ENCODE measurements at places on chromosomes 11 and 22.

- peak overlapping the region; percentile 92 for H3K4me3 ChIP-seq
- no peaks in the 10 kb centered on the region for H3K27me3 ChIP-seq
- DNase-seq: no peak
- no peaks in the 10 kb centered on the region for H3K36me3 ChIP-seq
- H3K4me1 ChIP-seq: no peaks in the 10 kb centered on the region
- H3K27ac ChIP-seq: no peak overlapping the region
These were observed 812 bp downstream of the JAM3 start for GRCh38 chr11:134069426-134070341.

DNA sequence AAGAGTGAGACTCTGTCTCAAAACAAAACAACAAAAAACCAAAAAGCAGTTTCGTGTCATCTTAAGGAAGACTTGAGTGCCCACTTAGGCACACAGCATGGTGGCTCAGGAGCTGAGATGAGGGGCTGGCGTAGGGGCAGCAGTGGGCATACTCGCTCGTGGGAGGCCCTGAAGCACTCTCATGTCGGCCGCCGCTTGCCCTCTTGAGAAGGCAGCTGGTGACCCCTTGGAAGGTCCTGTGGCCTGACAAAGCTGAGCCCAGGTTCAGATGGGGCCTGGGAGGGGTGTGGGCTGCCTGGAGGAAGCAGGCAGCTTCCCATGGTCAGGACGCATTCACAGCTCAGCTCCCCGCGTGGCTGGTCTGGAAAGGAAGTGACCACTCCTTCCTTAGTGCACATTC, 15.0 kb downstream of the MUC5B start:
- H3K4me3 ChIP-seq: no peak overlapping the region
- H3K27me3 ChIP-seq: no peaks in the 10 kb centered on the region
- no peak for DNase-seq
- no peaks in the 10 kb centered on the region for H3K36me3 ChIP-seq
- no peak overlapping the region for H3K27ac ChIP-seq

DNA sequence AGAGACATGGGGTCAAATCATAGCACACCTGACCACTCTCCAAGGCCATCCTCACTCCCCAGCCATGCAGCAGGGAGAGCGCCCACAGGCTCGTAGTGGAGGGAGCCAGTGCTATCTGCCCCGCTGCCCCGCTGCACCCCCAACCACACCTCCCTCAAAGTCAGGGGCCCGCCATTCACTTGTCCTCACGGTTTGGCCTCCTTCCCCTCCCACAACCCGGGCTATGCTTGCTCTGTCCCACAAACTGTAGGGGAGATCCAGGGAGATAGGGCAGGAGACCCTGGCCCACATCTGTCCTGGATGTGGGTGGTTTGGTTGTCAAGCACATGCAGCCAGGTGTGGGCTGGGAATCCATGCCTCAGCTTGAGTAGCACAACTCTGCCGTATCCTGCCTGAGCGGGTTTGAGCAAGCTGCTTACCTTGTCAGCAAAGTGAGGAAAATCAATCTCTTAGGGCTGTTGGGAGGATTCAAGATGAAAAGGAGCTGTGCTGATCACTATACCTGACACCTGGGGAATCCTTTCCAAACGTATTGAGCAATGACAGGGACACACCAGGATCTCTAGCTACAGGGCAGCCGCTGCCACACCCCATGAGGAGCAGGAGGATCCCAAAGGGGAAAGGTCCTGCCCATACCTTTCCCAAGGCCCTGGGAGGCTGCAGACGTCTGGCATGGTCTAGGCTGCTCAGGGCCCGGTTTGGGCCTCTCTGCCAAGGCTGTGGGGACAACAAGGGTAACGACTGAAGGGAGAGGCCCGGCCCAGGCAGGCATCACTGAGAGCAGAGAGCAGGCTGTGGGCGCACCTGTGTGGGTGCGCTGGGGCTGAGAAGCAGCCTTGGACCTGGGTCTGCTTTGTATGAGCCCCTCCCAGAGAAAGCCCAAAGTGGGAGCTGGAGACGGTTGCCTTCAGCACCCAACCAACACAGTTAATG, 23.3 kb downstream of the KCNJ5 start:
- no peaks in the 10 kb centered on the region for H3K27me3 ChIP-seq
- no peak for DNase-seq
- H3K27ac ChIP-seq: no peak overlapping the region
- peaks cover 34% of the 10 kb centered on the region for H3K4me1 ChIP-seq
- no peaks in the 10 kb centered on the region for H3K36me3 ChIP-seq
- H3K4me3 ChIP-seq: no peak overlapping the region

DNA sequence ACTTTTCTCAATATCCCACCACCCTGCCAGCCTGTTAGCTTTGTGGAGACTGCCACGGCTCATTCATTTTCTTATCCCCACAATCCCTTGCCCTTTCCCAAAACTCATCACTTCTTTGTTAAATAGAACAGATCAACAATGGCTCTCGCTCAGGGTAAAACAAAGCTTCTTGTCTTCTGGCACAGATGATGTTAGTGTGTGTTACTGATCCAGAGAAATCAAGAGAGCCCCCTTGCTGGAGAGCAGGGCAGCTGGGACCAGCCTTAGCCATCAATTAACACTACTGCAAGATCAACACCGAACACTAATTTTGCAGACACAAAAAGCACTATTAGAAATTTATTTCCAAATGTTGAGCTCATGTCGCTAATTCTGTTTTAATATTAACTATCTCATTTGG, 420.9 kb downstream of the TENM4 start:
- H3K4me3 ChIP-seq: no peak overlapping the region
- DNase-seq: no peak
- H3K4me1 ChIP-seq: no peaks in the 10 kb centered on the region
- no peaks in the 10 kb centered on the region for H3K36me3 ChIP-seq

GRCh38 chr11:7869467-7869866, 61.6 kb downstream of the OR10A6 start:
- no peaks in the 10 kb centered on the region for H3K27me3 ChIP-seq
- no peak for DNase-seq
- no peaks in the 10 kb centered on the region for H3K36me3 ChIP-seq
- H3K4me1 ChIP-seq: no peaks in the 10 kb centered on the region
- H3K4me3 ChIP-seq: no peak overlapping the region
- no peak overlapping the region for H3K27ac ChIP-seq

GRCh38 chr11:111459506-111460270, 52.5 kb downstream of the BTG4 start:
- no peak for DNase-seq
- no peaks in the 10 kb centered on the region for H3K4me1 ChIP-seq
- H3K27ac ChIP-seq: no peak overlapping the region
- peaks cover 5% of the 10 kb centered on the region for H3K27me3 ChIP-seq
- no peak overlapping the region for H3K4me3 ChIP-seq

DNA sequence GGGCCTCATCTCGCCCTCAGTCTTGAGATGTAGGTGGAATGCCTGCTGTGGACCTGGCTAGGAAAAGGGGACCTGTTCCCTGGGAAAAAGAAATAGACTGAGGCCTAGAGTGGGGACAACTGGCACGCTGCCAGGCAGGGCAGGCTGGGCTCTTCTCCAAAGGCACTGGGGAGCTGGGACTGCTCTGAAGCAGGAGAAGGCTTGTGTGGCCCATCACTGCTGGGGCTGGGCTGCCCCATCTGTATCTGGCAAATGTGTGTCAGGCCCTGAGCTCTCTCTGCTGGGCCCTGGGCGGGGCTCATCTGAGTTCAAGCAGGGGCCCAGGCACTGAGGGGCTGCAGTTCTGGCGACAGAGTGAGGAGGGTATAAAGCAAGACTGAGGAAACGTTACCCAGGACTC, 32.9 kb downstream of the ARVCF start:
- H3K36me3 ChIP-seq: peaks cover 34% of the 10 kb centered on the region
- H3K4me1 ChIP-seq: peaks cover 17% of the 10 kb centered on the region
- no peak overlapping the region for H3K27ac ChIP-seq
- H3K27me3 ChIP-seq: no peaks in the 10 kb centered on the region
- no peak for DNase-seq

- H3K4me3 ChIP-seq: no peak overlapping the region
- H3K4me1 ChIP-seq: no peaks in the 10 kb centered on the region
- no peaks in the 10 kb centered on the region for H3K27me3 ChIP-seq
These were observed 494.8 kb downstream of the MN1 start for GRCh38 chr22:27306771-27307170.

- no peak overlapping the region for H3K27ac ChIP-seq
These were observed 55.8 kb upstream of the RRAS2 start for GRCh38 chr11:14414470-14415461.

- H3K27ac ChIP-seq: no peak overlapping the region
- H3K36me3 ChIP-seq: no peaks in the 10 kb centered on the region
- H3K4me3 ChIP-seq: no peak overlapping the region
- peaks cover 16% of the 10 kb centered on the region for H3K27me3 ChIP-seq
- no peak for DNase-seq
These were observed 10.7 kb downstream of the DAGLA start for GRCh38 chr11:61690706-61691379.

DNA sequence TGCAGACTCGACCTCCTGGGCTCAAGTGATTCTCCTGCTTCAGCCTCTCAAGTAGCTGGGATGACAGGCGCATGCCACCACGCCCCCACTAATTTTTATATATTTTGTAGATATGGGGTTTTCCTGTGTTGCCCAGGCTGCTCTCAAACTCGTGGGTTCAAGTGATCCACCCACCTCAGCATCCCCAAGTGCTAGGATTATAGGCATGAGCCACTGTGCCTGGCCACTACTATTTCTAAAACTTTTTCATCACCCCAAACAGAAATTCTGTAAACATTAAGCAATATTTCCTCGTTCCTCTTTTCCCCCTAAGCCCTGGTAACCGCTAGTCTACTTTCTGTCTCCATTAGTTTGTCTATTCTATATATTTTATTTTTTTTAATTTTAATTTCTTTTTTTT, 9.0 kb upstream of the ATG16L2 start:
- no peaks in the 10 kb centered on the region for H3K27me3 ChIP-seq
- no peak for DNase-seq
- H3K36me3 ChIP-seq: peaks cover 3% of the 10 kb centered on the region

GRCh38 chr22:38271927-38272372, 860 bp downstream of the TMEM184B start:
- H3K36me3 ChIP-seq: no peaks in the 10 kb centered on the region
- H3K27me3 ChIP-seq: no peaks in the 10 kb centered on the region
- DNase-seq: peak; percentile 13
- H3K27ac ChIP-seq: peak overlapping the region; percentile 61

GRCh38 chr11:105162506-105162905, 22.9 kb upstream of the CARD18 start:
- no peak overlapping the region for H3K27ac ChIP-seq
- no peaks in the 10 kb centered on the region for H3K27me3 ChIP-seq
- no peaks in the 10 kb centered on the region for H3K36me3 ChIP-seq
- H3K4me3 ChIP-seq: no peak overlapping the region
- H3K4me1 ChIP-seq: no peaks in the 10 kb centered on the region

GRCh38 chr11:100472727-100473389, 214.2 kb upstream of the ARHGAP42 start:
- H3K27ac ChIP-seq: no peak overlapping the region
- H3K4me3 ChIP-seq: no peak overlapping the region
- no peaks in the 10 kb centered on the region for H3K4me1 ChIP-seq
- no peaks in the 10 kb centered on the region for H3K36me3 ChIP-seq

DNA sequence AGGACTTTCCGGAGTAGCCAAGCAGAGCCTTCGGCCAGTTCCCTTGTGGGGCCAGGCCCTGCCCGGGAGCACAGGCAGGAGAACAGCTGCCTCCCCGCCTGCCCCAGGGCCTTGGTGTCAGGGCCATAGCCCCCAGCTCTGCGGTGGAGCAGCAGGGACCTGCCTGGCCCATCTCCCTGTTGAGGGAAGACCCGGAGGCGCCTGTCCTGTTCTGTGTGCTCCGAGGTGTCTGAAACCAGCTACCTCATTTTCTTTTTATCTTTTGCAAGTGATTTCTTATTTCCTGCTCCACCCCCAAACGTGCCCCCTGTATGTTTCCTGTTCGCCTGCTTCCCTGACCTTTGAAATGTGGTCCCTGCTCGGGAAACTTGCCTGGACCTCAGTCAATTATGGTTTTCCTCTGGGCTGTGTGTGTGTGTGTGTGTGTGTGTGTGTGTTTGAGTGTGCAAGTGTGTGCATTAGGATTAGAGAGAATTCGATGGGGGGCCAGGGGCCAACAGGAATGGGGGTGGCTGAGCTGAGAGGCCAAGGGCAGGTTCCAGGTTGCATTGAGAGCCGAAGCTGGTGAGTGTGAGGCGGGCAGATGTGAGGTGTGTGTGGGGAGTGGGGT, 19.1 kb downstream of the LRP5 start:
- H3K4me1 ChIP-seq: no peaks in the 10 kb centered on the region
- no peaks in the 10 kb centered on the region for H3K36me3 ChIP-seq
- DNase-seq: peak; percentile 64

All from common myeloid progenitor, CD34-positive (primary cell).